Stimulated activated CD8-positive, alpha-beta memory T cell treated with anti-CD3 and anti-CD28 coated beads, Interleukin-12 subunit alpha, Interleukin-12 subunit beta, amount 100 ng/mL, for 1 hour (primary cell): ENCODE measurements at places on chromosomes 6 and 20.

DNA sequence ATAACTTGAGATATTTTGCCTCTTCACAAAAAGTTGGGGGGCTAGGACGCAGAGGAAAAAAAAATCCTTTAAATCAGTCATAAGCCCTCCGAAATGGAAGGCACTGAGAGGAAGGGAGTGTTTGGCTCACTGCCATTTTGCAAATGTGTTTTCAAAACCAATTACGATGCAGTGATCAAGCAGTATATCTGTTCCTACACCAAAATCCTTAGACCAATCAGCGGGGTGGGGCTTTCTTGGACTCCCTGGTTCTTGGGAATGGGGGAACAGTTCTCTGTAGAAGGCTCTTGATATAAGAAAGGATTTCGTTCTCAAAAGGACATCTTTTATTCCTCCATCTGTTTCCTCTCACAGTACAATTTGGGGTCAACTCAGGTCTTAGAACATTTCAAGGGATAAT is 478.6 kb upstream of the JARID2 start:
- no peak for DNase-seq

DNA sequence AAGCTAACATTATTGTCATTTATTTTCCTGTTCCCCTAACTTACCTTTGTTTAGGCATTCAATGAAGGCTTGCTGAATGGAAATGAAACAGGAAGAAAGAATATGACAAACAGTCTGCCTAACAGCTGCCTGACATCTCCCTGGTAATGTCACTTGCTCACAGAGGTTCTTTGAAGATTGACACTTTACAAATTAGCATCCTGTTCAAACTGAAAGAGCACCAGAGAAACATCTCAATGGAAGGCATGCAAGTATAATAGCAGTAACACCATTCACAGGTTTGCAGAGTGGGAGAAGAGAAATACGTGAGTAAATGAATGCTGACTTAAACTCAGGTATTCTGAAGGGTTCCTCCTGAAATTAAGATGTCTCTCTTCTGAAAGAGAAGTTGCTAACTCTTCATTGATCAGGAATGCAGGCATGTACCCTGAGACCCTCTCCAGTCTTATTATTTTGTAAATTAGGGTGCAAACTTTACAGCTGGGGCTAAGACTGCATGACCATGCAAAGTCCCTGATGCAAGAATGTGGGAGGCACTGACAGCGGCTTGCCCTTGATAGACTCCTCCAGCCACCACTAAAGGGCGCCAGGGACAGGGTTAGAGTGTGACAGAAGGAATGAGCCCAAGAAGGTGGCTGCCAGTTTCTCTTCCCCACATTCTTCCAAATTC is 1.3 kb upstream of the SMLR1 start:
- DNase-seq: no peak

GRCh38 chr20:63857764-63858392 is 3.4 kb upstream of the ABHD16B start:
- DNase-seq: no peak

DNA sequence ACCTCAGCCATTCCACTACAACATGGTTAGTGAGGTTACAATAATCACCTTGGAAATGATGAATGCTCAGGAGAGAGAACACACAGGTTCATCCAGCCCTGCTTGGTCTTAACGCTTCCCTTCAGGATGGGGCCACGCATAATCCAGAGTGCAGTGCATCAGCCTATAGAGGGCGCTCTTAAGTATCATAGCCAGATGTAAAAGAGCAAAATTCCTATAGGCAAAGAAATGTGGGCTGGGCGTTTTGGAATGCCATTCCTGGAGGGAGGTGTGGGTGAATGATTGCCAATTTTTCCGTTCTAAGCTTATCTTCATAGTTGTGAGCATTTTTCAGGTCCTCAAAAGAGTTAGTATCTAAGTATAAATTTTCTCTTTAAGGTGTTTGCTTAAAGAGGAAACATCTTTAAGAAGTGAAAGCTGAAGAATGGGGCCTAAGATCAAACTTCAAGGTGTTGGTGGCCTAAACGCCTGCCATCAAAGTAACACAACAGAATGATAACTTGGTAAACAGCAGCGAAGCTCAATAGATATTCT is 1.8 kb downstream of the RIPOR2 start:
- DNase-seq: no peak

DNA sequence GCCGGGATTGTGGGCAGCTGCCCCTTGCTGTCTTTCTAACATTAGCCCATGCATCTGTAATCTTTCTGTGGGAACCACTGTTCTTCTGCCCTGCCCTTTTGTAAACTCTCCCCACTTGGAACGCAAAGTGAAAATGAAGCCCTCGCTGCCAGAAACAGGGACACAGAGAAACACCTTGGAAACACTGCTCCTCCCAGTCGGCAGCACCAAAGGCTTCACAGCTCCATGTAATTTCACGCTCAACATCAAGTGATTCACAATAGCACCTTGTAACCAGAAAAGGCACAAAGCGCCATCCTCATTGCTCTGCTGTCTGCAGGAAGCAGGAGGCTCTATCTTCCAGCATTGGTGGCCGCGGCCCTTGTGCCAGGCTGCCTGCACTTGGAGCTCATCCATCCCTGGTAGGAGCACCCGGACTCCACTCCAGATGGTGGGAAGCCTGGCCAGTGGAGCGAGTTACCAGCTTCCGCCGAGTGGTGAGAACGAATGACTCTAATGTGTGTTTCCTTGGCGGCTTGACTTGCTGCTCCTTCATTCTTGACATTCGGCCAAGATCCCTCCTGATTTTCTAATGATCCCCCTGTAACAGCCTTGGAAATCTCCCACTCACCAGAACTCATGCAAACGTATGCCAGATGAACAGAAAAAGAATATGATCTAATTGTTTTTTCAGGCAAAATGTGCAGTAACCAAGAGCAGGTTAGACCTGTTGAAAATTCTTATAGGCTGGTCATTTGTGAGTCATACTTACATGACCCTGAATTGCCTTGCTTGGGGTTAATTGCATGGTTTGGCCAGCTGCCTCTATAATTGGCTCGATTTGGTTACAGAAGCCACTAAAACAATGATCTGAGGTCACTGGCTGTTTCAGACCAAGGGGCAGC is 169.1 kb upstream of the CDYL start:
- DNase-seq: no peak

- DNase-seq: no peak
These were observed 40.6 kb downstream of the GCNT2 start for GRCh38 chr6:10561611-10562199.

- DNase-seq: no peak
These were observed 45.4 kb downstream of the L3MBTL3 start for GRCh38 chr6:130063806-130064205.

DNA sequence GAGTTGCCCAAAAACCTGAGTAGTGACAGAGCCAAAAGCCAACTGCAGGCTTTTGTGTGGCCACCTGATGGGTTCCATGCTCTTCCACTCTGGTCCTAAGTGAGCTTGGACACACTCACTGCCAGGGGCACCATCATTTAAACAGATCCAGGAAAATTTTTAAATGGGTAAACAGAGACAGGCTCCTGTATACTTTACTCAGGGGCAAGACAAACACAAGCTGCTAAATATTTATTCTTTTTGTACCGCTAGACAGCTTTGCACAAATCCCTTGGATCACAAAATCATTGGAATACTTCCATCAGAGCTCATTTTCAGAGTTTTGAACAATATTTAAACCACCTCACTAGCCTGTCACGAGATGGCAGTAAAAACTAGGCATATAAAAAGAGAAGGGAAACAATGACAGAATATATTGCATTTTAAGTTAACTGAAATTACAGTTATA is 31.4 kb downstream of the GCLC start:
- DNase-seq: no peak

DNA sequence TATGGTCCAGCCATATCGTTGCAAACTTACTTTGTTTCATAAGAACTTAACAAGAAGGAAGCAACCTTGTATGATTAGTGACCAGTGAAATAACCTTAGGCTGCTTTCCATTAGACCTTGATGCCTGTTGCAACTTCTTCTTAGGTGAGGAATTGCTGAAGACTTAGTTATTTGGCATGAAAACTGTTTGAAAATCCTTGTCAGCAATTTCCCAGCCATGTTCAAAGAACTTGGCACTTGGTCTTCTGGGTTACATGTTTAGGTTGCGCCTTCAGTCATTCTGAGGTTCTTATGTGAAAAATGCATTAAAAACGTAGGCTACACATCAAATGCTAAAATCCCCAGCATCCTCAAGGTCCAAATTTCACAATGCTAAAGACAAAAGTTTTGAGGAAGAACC is 232.0 kb upstream of the CEP162 start:
- no peak for DNase-seq

GRCh38 chr6:55210952-55211351 is 36.6 kb downstream of the HCRTR2 start:
- DNase-seq: no peak

DNA sequence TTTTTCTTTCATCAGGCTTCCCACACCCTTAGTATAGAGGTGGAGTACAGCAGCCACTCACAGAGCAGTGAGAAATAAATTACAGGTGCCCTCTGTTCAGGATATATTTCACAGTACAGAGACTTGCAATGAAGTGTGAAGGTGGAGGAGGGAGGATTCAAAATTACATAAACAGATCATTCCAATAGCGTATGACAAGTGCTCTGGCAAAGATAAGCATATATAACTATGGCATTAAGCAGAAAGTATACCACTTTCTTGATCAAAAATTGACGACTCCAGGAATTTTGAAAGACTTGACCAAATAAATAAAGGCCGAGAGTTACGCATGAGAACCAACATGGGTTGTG is 108.7 kb downstream of the GPX5 start:
- DNase-seq: no peak

DNA sequence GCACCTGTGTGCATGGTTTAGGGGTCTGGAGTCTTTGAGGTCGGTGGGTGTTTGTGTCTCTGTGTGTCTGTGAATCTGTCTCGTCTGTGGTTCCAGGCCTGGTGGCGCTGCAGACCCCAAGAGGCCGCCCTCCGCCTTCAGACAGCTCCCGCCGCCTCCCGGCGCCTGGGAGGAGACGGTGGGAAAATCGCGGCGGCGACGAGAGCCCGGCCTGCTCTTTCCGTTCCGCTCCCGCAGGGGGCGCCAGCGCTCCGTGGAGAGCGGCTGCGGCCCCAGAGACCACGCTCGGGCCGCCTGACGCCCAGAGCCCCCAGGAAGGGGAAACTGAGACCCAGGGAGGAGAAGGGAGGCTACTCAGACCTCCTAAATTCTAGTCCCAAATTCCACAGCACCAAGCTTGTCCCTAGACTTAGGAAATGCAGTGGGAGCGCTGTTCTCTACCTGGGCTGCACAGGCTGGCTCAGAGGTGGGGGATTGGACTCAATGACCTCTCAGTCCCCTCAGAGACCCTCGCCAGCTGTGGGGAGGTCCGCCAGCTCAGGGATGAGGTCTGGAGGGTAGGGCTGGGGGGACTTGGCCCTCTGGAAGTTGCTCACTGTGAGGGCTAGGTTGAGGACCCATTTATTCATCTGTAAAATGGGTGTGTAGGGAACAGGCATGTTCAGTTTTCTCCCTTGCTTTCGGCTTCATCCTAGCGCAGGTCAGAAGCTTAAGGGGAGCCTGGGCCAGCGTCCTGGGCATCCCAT is 36.9 kb upstream of the BLCAP start:
- peak; percentile 15 for DNase-seq

DNA sequence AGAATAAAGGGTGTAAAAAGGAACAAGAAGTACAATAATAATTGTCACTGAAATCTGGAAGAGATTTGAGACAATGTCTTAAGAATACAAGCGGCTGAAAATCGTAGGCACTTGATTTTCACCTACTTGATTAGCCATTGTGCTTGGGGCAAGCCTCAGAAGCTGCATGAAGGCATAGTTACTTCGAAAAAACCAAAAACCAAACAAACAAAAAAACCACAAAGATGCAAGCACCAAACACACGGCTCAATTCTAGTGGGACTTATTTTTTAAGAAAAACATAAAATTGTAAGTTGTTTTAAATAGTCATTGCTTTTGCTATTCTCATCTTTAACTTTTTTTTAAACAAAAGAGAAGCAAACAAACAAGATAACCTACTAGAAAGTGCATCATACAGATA is 235.6 kb downstream of the OGFRL1 start:
- no peak for DNase-seq

GRCh38 chr20:34998331-34998950 is 42.8 kb downstream of the MYH7B start:
- DNase-seq: no peak

GRCh38 chr20:1134355-1134754 is 16.0 kb downstream of the PSMF1 start:
- no peak for DNase-seq

- no peak for DNase-seq
These were observed 355.2 kb upstream of the ARID1B start for GRCh38 chr6:156421933-156422332.

DNA sequence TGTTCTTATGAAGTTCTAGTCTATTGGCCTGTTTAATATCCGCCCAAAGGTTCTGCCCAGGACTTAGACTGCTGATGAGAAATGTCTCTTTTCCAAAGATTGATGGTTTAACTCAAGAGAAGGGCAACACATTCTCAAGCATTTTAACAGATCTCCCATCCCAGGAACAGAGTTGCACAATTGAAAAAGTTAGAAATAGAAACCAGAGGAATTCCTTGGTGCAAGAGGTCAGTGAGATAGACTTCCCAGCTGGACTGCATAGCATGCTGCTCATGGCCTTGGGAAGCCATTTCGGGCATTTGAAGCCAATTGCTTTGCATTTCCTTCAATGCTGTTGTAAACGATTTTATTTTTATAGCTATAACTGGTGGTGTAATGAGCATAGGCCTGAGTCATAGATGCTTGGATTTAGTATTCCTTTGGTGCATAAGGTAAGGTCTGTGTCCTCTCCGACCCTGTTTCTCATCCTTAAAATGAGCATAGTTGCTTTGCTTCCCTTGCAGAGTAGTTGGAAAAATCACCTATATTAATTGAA is 292.2 kb upstream of the JAG1 start:
- DNase-seq: no peak

DNA sequence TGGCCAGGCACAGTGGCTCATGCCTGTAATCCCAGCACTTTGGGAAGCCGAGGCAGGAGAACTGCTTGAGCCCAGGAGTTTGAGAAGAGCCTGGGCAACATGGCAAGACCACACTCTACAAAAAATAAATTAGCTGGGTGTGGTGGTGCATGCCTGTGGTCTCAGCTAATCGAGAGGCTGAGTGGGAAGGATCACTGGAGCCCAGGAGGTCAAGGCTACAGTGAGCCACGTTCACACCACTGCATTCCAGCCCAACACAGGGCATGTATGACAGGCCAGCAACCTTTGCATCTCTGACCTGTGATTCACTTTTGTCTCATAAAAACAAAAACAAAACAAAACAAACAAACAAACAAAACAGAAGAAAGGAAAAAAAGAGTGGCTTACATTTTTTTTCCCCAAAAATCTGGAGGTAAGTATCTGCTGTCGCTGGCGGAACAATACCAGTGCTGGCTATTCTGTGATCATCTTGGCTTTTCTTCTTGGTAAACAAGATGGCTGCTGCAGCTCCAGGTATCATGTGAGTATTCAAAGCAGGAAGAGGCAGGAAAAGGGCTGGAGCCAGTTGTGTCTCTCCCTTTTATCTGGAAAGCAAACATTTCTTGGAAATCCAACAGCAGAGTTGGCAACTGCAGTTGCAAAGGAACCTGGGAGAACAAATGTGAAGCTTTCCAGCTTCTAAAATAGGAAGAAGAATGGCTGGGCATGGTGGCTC is 40.4 kb upstream of the ZMYND8 start:
- no peak for DNase-seq

GRCh38 chr6:95133578-95133977 is 443.8 kb upstream of the MANEA start:
- no peak for DNase-seq

GRCh38 chr20:17171746-17172280 is 55.0 kb upstream of the PCSK2 start:
- DNase-seq: no peak

- no peak for DNase-seq
These were observed 1.7 kb downstream of the BTN3A3 start for GRCh38 chr6:26441977-26442376.

GRCh38 chr6:8860671-8861070 is 425.3 kb upstream of the SLC35B3 start:
- DNase-seq: no peak

- no peak for DNase-seq
These were observed 437.1 kb downstream of the CDC5L start for GRCh38 chr6:44824567-44824966.
